ENCODE measurements at places on chromosomes 3 and 15.

- DNase-seq, result no peak
These were observed 37.8 kb downstream of the FAN1 start for GRCh38 chr15:30941520-30941919.

DNA sequence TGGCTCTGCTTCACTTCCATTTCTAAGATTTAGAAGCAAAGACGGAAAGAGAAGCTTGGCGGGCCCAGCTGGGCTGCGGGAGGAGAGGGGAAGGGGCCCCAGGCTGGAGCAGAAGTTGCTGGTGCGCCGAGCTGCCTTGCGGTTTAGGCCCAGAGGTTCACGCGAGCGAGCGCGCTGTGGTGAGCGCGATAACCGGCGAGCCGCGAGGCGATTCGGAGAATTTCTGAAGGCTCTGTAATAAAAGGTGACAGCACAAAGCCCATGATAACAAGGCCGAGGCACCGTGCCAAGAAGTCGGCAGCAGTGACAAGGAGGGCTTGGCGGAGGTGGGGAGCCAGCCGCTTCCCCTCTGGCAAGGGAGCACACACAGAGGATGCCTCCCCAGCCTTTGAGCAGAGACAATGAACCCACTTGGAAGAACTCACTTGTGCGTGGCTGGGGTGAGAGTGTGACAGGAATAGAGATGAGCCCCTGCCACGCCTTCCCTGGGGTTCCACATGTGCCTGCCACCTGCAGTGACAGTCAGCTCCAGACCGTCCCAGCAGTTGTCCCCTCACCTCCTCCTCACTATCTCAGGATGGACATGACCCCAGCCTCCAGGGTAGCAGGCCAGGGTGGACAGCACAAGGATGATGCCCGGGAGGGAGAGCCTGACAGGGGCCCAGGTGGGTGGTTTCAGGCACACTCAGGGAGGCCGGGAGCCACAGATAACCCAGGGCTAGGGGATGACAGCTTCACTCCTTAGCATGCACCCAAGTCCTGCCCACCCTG, 315.2 kb downstream of the UACA start:
- DNase-seq, result peak; percentile 15

DNA sequence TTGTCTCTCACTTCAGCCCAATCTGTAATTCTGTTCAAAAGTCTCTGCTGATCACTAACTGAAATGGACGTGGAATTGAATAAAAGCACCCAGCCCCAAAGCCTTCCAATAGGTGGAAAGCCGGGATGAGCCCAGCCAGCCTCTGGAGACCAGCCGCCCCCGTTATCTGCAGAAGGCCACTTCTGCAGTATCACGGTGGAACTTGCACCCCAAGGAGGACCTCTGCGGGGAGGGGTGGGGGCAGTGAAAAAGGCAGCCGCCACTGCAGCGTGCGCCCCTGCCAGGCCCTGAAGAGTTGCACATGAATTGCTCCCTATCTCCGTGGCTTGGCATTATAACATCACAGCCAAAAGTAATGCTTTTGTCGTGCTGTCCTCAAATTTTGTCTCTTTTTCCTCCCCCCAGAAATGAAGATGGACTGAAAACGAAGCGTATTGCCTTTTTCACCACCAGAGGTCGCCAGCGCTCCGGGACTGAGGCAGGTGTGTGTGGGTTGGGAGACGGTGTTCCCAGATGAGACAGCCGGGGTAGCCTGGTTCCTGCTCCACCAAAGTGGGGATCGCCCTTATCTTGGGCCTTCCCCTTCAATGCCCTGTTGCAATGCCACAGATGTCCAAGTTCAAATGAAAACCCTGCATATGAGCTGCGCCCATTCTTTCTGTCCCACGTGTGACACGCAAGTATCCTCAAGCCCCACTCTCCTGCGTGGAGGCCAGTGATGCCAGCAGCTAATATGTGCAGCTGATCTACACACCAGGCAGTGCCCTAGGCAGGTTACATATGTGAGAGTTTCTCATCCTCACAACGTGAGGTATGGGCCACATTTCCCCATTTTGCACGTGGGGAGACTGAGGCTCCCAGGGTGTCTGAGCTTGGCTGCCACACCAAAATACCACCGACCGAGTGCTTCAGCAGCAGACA, 96.0 kb downstream of the LRRK1 start:
- peak; percentile 79 for DNase-seq

DNA sequence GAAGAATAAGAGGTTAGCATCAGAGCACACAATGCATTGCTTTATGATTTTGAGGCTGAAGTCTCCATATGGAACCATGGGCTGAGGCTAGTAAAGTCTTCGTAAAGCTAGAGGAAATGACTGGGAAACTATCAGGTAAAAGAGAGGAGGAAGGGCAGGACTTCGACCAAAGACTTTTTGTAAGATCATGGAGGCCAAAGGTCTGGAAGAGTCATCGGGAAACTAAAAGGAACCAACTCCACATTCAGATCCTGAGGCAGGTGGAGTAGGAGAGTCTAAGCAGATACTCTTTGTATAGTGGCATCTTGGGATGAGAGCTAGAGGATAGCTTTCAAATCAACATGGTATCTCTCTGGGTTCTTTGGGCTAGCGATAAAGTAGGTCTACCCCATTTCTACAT, 36.3 kb downstream of the SEMA6D start:
- no peak for DNase-seq

DNA sequence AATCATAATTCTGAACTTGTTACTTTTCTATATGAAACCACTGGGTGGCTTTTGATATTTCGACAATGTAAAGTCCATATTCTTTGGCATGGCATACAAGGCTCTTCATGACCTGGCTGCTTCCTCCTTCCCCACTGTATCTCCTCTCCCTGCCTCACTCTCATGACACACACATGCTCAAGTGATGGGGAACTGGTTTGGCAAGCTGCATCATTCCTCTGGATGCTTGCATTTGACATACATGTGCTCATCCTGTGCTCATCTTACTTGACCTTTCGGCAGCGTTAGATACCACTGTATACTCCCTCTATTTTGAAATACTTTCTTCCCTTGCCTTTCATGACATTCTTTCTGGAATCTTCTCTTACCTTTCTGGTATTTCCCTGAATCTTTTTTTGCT, 51.8 kb upstream of the ZDHHC23 start:
- no peak for DNase-seq
